ENCODE measurements at places on chromosomes 16 and 17. TPM values are rescaled to one million over a fixed set of nuclear protein-coding genes. Genes with fewer than 3 reads are reported as not detected.

Gene HOXB6
- not detected for total RNA-seq

Gene ABCA6
- 7.3 TPM for total RNA-seq

Gene CARD14
- total RNA-seq, result 0.82 TPM

Gene GPRC5C
- total RNA-seq, result 6.4 TPM

- no peak for DNase-seq
These were observed 1.6 kb upstream of the ATP6V0C start for GRCh38 chr16:2511996-2512734.

DNA sequence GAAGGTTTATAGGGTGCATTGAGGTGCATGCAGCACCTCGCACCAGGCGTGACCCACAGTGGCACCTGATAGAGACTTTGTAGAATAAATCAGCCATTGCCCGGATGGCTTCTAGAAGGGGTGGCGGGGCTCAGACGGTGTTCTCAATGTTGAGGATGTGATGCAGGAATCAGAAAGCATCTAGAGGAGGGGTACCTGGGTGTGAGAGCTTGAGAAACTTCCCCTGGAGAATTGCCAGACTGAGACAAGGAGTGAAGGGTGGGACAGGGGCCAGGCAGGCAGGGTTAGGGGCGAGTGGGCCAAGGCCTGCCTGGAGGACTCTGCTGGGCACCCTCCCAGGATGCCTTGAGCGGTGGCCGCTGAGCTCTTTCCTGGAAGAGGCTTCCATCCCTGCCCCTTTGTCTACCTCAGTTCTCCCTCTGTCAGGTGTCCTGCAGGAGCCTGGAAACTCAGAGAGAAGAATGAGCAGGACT, 9.3 kb upstream of the ADGRG1 start:
- no peak for DNase-seq

DNA sequence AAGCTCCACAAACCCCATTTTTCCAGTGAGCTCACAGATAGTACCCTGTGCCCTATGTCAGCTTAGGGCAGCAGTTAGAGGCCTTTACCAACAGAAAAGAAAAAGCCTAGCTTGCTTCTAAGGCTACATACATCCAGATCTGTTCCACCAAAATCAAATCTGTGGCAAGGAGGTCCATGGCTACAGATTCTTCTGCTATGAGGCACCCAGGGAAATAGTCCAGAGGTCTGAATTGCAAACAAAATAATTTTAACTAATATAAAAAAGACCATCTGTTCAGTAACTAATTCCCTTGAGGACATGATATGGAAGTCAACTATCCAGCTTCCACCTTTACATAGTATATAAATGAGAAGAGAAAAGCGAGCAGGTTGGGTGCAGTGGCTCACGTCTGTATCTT, 129.3 kb downstream of the PARN start:
- no peak for DNase-seq

GRCh38 chr16:85639529-85640253, 26.6 kb downstream of the GSE1 start:
- no peak for DNase-seq

DNA sequence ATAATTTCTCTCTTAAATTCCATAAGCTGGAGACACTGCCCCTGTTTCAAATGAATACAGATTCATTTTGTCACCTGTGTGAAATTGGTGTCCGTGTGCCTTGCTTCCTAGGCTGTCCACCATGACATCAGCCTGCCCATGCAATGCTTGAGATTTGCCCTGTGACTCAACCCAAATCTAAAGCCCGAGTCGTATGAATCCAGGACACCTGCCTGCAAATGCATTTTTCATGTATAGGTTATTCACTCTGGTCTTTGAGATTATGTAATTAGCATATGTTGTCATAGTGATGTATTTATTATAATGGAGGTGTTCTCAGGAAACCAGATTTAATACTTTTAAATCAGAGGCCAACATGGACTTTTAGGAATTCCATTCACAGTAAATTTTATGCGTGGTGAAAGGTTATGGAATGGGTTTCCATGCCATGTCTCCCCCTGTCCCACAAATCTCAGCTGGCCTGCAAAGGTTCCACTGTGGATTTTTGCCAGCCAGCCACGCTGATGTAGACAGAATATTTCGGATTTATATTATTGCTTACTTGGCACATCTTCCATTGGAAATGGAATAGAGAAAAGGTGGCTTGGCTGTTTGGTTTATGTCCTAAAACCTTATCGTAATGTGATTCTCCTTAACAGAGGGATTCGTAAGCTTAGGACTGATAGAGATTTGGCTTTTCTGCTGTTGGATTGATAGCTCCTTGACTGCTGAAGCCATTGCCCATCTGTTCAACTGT, 551.1 kb downstream of the WWOX start:
- DNase-seq, result no peak

DNA sequence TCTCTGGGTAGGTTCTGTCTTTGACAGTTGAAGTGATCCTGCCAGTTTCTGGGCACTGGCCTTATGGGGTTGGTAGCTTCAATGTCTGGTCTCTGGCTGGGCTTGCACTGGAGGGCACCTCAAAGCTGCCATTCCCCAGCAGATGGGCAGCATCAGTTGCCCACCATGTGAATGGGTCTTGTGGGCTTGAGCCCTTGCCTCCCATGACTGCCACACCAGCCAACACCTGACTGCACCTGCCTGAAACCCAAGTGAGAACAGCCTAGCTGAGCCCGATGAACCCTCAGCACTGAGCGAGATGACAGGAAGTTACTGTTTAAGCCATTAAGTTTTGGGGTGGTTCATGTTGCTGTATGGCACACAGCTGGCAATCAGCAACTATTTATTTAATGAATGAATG, 69.1 kb upstream of the AXIN2 start:
- no peak for DNase-seq

- DNase-seq, result no peak
These were observed 11.4 kb downstream of the SLC13A5 start for GRCh38 chr17:6701719-6702118.

DNA sequence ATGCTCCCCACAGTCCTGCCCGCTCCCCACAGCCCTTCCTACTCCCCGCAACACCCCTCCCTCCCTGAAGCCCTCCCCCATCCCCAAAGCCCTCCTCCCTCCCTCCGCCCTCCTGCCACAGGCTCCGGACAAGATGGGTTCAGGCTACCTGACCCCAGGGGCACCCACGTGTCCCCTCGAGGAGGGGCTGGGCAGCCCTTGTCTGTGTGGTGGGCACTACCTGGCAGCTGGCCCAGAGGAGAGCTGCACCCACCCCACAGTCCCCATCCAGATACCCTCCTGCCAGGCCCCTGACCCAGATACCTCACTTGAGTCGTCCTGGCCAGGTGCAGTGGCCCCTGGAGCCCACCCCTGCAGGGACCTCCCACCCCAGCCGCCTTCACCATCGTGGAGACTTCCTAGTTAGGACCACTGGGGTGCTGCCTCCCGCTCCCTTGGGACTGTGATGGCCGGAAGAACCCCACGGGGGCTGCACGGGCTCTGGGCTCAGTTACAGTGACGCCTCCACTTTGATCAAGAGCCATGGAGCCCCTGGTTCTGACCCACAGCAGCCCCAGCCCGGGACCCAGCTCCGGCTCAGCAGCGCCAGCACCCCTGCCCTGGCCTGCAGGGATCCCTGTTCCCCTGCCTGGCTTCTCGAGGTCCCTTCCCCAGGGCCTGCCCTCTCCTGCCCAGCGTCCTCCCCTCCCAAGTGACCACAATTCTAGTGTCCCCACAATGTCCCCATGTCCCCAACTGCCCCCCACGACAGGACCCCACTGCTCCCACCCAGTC, 806 bp downstream of the PERCC1 start:
- no peak for DNase-seq

DNA sequence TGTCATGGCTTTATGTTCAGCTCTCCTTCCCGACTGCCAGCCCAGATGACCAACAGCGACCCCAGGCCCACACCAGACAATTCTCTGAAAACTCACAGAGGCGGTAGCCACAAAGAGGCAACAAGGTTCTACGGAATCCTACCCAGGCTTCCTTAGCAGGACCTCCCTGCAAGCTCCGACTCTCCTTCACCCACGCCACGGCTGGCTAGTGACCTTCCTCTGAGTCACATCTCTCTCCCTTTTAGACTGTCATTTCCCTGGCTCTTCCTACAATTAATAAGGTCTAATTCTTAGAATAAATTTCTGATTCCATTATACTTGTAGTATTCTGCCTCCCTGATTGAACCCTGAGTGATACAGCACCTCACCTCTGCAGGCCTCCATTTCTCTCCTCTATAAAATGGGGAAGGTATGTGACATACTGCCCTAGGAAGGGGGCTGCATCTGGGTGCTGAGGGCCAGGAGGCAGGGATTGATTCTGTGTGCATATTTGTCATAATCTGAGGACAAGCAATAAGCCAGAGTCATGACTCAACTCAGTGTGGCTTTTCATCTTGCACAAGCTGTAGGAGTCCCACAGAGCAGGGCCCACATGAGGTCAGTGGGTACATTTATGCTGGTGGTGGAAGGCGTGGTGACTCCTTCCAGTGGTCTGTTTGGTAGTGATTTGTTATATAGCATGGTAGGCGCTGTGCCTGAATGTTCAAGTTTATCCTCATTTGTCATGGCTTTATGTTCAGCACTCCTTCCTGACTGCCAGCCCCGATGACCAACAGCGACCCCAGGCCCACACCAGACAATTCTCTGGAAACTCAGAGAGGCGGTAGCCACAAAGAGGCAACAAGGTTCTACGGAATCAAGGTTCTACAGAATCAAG, 46.2 kb downstream of the SMPD3 start:
- no peak for DNase-seq

DNA sequence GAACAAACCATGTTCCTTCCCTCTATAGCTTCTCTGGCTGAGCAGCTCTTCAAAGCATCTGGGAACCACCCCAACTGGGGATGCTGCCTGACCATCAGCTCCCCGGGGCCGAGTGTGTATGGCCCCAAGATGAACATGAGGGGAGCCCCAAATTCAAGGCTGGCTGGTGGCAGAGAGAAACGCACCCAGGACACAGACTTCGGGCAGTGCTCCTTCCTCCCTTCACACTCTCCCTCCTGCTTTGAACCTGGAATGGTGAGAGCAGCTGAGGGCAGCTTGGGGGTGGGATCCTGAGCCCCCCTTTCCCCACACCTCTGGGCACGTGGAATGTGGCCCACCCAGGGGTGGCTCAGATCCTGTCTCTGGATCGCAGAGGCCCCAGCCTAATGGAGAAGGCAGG, 17.2 kb downstream of the TLE7 start:
- no peak for DNase-seq

DNA sequence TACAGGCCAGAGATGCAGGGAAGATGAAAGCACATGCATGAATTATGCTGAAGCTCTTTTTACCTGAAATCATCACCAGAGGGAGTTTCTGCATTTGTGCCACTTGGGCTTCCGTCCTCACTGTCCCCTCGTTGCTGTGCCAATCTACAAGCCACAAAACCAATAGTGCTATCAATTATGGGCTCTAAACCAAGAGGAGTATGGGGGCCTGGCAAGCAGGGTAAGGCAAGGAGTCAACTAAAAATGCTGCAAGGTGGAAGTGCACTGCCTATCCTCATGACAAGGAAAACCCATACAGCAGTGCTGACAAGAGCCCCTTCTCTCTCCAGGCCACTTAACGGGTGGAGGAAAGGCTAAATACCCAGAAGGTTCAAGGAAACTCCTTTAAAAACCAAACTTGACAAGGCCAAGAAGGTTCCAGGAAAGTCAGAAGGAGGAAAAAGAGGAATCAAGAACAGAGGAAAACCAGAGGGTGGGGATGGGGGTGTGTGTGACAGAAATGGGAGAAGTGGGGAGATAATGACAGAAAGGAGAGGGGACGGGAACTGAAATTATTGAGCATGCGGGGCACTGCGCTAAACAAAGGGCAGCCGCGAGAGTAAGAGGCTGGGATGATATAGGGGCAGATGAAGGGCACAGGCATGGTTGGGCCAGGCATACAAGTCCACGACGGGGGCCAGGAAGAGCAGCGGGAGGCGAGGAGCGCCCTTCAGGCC, 674 bp downstream of the C17orf75 start:
- DNase-seq, result peak; percentile 24

DNA sequence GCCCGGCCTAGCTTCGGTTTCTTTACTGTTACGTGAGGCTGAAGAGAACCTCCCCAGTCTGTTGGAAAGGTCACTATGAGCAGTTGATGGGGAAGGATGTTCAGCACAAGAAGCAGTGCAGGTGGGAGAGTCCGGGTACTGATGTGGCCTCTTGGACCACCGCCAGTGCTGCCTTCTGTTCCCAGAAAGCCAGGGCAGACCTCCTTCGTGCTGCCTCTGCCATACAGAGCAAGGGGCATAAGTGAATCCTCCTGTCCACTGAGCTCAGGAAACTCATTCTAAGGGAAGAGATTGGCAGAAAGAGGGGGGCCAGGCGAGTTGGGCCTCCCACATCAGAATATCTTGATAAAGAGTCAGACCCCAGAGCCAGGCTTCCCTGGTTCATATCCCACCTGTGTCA, 3.7 kb downstream of the PPP4C start:
- DNase-seq, result peak; percentile 46

DNA sequence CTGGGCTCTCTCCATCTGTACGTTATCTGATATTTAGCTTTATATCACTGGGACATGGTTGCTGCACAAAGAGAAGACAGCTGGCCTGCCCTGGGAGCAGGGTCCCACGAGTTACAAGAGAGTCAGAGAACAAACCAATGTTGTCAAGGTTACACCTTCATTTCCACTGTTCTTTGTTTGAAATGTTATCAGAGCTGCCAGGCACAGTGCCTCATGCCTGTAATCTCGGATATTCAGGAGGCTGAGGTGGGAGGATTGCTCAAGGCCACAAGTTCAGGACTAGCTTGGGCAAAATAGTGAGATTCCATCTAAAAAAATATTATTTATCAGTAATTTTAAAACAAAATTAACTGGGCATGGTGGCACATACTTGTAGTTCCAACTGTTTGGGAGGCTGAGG, 34.6 kb downstream of the ATP6V0A1 start:
- no peak for DNase-seq

All from cerebellum (tissue), 4 donors.